ENCODE measurements at places on chromosomes 6 and 20.

DNA sequence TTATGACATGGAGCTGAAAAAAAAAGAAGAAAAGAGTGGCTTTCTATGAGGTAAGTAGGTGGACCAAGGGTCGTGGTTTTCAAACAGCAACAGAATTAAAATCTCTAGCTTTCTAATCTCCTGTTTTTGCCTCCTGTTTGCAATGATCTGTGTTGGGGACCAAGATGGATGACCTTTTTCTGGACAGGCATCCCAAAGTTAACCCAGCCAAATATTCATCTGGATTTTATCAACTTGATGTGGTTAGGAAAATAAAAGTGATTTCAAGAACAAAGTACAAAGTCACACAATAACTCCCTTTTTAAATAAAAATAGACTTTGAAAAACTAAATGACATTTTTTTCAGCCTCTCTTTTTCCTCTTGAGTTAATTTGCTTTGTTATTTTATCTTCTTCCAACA lies 282.1 kb upstream of the PRDM1 start:
- DNase-seq = no peak

DNA sequence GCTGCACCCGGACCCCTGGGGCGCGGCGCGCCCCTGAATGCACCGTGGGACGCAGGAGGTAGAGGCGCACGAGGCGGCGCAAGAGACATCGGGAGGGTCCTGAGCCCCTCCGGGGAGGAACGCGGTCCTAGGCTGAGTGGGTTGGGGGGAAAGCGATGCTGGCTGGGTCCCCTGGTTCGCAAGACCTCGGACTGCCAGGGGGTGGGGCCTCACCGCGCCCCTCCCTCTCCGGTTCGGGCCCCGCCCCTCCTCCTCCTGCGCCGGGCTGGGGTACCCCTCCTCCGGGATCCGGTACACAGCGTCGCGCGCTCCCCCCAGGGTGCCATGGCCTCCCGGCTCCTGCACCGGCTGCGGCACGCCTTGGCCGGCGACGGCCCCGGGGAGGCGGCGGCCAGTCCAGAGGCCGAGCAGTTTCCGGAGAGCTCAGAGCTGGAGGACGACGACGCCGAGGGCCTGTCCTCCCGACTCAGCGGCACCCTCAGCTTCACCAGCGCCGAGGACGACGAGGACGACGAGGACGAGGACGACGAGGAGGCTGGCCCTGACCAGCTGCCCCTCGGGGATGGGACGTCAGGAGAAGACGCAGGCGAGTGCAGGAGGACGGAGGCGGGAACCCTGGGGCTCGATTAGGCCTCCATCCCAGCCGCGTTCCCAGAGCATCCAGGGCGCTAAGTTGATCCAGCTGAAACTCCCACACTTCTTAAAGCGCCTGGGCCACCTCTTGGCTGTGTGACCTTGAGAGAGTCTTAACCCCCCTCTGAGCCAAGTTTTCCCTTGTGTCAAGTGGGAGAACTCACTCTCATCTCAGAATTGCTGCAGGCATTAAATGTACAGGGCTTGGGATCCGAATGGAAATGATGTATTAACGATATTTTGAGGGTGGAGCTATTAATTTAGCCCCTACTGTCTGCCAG lies 541 bp downstream of the SNX21 start:
- DNase-seq = no peak

- DNase-seq = no peak
These were observed 67.9 kb downstream of the MLIP start for GRCh38 chr6:54179152-54179551.

DNA sequence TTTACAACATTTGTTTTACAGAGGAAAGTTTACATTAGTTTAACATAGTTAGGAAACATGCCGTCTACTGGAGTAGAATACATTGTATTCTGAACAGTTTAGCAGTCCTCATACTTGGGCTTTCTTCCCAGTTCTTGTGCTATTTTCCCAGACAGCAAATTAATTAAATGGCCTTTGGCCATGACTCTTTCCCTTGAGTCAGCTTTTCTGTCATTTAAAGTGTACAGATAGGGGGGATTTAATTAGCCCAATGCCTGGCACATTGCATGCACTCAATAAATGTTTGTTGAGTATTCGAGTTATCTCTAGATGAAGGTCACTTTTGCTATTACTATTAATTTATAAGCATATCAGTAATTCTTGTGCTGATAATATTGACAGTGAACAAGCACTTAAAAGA lies 1.6 kb downstream of the TMEM244 start:
- DNase-seq = no peak

GRCh38 chr6:16474772-16475493 lies 236.5 kb downstream of the GMPR start:
- no peak for DNase-seq

DNA sequence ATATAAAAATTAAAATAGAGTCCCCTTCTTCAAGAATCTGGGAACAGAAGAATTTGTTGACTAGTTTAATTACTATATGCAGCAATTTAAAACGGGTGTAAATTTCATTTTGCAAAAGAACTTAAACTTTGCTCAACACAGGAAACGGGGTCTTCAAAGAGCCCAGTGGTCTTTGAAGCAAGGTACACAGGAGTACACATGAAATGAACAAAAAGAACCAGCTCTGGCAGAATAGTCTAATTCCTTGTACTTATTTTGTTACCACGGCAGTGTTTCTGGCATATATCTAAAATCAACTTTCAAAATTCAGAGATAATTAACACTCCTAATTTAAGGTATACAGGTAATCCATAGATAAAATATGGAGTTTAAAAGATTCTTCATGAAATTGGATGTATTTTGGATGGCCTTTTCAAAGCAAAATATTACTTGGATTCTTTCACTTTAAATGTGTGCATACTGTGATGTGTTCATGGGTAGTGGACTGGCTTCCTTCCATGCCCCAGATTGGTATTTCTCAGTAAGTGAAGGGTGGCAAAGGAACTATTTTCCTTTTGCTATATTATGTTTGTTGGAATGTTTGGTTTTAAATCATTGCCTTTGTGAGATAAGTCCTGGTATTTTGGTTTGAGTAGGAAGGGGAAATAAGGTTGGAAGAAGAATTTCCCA lies 96.8 kb upstream of the THEMIS start:
- no peak for DNase-seq

DNA sequence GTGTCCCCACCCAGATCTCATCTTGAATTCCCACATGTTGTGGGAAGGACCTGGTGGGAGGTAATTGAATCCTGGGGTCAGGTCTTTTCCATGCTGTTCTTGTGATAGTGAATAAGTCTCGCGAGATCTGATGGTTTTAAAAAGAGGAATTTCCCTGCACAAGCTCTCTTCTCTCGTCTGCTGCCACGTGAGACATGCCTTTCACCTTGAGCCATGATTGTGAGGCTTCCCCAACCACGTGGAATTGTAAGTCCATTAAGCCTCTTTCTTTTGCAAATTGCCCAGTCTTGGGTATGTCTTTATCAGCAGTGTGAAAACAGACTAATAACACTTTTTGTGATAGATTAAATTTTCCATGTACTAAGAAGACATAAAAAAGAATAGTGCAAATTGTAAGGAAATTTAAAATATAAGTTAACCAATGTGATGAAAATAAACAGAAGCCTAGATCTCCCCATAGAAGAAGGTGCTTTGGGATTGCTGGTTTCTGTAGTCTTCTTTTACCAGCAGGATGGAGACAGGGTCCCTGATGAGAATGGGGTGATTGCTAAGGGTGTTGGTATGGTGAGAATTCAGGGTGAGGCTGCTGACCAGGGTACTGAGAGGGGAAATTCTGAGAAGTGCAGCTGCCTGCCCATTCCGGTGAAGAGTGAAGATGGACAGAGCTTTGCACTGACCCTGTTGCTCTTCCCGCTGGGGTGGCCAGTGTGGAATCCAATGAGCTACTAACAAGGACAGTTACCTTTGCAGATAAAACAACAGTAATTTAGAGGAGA lies 50.7 kb downstream of the BMP2 start:
- no peak for DNase-seq

GRCh38 chr6:147078106-147078505 lies 126.1 kb upstream of the STXBP5 start:
- peak; percentile 14 for DNase-seq

DNA sequence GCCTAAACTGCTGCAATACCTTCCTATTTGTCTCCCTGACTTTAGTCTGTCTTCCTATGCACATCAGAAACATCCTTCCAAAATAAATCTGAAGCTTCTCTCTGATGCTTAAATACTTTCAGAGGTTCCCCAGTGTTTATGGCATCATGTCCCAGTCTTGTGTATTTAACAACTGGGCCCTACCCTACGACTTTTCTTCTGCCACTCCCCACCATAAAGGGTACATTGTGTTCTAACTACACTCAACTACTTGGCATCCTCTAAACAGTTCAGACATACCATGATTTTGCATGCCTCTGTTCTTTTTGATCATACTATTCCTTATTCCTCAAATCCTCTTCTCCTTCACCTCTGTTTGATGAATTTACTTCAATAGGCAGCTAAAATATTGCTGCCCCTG lies 143.0 kb upstream of the KCNK16 start:
- no peak for DNase-seq

DNA sequence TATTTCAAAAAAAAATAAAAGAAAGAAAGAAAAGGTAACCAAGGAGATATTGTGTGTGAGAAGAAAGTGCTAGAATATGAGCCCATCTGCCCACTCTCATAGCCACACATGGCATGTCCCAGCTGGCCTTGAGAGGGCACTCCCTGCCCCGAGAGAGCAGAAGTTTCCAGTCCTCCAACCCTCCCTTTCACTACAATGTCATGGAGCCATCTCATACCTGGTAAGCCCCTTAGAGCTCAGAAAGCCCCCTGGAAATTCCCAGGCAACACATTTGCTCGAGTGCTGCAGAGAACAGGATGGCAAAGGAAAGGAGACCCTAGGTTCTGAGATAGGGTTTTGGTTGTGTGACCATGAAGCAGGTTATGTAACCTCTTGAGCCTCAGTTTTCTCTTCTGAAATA lies 75.8 kb upstream of the RIN2 start:
- no peak for DNase-seq

- DNase-seq = peak; percentile 50
These were observed 148.7 kb downstream of the SOX4 start for GRCh38 chr6:21742238-21742660.

DNA sequence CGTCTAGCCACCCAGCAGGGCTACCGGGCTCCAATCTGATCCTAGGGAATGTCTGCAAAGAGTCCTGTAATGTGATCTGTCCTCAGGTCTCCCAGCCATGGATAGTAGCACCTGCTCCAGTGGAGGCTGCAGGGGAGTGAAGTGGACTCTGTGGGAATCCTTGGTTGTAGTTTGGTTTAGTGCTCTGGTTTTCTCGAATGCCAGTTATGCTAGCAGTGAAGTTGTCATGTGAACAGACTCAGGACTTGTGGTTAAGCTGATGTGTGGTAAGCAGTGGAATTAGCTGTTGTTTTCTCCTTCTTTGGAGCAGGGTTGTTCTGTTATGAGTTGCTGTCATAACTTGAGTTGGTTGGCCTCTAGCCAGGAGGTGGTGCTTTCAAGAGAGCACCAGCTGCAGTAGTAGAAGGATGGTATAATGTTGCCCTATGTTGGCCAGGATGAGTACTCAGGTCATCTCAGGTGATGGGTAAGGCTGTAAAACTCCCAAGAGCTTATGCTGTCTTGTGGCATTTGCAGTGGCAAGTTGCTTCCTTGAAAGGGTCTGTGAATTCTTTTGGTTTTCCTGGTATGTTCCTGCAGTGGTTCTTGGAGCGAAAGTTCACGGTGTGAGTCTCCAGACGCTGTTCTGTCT lies 390.2 kb downstream of the UTRN start:
- peak; percentile 40 for DNase-seq

DNA sequence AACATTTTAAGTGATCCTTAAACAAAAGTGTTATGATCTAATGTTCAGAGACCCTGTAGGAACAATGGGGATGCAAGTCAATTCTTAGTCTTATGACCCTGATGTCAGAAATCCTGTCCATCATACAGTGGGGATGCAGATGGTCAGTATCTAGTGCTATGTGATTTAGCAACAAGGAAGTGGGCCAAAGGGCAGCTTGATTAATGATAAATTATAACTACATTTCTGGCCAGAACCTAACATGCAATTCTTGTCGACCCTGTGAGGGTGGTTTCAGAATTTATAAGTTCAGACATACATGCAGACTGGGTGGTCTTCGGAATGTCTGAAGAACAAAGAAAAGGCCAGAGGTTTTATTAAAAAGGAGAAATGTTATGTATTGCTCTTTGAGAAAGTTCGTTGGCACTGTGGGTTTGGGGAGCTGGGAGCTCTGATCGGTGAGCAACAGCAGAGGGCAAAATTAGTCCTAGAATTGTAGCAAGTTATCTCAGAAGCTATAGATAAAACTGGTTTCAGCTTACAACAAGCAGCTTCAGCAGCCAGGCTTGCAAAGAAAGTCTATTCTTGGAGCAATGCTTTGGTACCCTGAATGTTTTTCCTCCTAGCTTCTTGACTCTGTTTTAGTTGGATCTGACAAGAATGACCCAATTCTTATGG lies 50.8 kb downstream of the RPF2 start:
- DNase-seq = no peak

DNA sequence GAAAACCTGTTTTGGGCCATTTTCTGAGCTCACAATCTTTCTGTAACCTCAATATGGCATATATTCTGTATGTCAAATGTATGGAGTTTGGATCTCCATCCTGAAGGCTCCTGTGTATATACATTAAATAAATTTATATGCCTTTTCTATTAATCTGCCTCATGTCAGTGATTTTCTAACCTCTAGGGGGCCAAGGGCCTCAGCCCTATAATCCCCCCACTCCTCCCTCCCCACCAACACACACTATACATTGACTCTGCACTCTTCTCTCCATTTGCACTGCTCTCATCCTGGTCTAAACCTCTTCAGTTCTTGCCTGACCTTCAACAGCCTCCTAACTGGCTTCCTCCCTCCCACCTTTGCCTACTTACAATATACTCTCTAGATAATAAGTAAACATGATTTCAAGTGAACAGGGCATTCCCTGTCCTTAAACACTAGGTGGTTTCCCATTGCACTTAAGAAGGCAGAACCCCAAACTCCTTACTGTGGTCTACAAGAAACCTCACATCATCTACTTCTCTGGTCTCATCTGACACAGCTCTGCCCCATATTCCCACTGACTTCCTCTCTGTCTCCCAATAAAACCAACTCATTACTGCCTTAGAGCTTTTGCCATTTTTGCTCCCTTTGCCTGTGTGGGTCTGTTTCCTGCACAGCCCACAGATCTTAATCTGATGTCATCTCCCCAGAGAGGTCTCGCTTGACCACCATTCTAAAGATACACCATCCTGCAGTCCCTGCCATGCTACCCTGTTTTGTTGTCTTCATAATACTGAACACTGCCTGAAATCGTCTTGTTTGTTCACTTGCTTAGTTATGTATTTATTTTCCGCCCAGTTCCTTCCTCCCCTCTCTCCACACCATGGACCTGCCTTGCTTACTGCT lies 213.7 kb downstream of the SYNE1 start:
- no peak for DNase-seq
